ENCODE measurements at places on chromosomes 16 and 17.
A peak's percentile ranks its signal among the peaks of the same experiment; 100 is the strongest.

DNA sequence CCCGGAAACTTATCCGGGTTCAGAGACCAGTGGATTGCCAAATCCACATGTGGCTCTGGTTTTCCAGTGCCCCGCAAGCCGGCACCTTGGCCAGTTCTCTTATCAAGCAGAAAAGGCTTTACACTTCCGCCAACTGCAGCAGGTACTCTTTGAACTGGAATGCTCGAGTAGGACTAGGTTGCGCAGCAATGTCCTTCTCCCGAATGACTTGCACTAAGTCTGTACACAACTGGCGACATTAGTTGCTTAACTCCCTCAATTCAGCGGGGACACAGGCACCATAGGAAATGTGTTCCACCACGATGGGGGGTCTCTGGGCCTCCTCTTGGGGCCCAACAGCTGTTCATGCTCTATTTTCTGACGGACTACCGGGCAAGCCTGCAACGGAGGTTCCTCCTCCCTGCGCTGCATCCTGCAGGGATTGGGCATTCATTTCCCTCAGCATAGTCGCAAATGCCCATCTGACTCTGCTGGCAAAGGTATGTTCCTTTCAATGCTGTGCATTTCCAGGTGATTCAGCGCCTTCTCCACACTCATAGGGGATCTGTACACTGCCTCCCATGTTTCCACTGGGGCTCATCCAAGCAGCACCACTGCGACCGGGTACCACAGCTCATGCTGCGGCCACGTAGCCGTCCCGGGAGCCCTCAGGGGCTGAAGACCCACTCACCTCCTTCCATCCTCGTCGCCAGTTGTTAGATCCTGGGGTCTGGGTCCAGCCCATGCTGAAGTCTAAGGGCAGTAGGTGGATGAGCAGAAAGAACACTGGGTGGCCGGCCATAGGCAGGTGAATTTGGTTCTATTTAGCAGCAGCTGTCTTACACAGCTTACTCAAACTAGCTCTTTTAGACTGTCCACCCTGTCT is 34.2 kb upstream of the APPBP2 start:
- H3K4me3 ChIP-seq = no peak overlapping the region
- no peak overlapping the region for H3K27ac ChIP-seq

DNA sequence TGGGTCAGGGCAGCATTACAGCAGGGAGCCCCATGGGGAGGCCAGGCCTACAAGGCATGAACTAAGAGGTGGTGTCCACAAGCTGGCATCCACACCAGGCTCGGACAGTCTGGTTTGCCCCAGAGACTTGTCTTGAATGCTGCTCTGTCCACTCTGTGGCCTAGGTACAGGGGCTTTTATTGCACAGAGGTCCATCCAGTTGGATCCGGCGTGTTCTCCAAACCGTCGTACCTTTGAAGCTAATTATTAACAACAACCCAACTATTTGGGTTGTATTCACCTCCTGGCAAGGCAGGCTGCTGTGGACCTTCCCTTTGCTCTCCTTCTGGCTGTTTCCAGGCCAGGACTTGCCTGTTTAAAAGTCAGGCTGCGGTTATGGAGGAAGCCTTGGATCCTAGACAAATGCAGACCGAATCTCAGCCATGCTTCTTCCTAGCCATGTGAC is 123.4 kb downstream of the CLEC16A start:
- no peak overlapping the region for H3K27ac ChIP-seq
- H3K4me3 ChIP-seq = no peak overlapping the region
- peaks cover 12% of the 10 kb centered on the region for H3K4me1 ChIP-seq
- peaks cover 20% of the 10 kb centered on the region for H3K36me3 ChIP-seq

DNA sequence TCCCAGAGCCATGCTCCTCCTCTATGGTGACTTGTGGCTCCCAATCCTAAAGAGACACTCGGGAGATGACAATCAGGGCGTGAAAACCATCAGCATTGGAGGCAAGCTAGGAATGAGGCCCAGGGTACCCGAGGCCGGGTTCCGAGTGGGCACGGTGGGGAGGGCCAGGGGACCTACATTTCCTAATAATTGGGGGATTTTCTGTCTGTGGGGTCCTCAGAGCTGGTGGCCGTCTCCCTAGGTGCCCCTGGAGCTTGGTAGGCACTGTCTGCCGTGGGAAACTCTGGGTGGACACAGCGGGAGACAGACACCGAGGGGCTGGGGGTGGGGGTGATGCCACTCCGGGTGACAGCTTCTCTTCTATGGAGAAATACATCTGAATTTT is 312.5 kb upstream of the TNRC6C start:
- no peaks in the 10 kb centered on the region for H3K36me3 ChIP-seq
- H3K27ac ChIP-seq = no peak overlapping the region
- H3K4me1 ChIP-seq = no peaks in the 10 kb centered on the region
- DNase-seq = no peak

DNA sequence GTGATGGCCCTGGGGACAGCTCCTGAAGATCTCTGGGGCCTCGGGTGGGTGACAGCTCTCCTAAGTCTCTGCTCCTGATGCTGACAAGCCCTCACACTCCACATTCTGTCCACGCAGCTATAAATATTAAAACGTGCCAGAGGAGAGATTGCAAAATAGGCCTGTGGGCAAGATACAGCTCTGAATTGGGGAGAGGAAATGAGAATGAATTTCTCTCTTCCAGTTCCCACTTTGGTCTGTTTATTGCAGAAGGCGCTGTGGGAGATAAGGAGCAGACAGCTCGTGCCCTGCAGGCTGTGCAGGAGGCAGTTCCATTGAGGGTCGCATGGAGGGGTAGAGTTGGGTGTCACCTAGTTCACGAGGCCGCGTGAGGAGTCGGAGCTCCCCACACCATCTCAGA is 87.5 kb upstream of the SDK2 start:
- no peak overlapping the region for H3K4me3 ChIP-seq
- no peak for DNase-seq
- H3K4me1 ChIP-seq = no peaks in the 10 kb centered on the region
- no peaks in the 10 kb centered on the region for H3K36me3 ChIP-seq
- H3K27me3 ChIP-seq = peaks cover 29% of the 10 kb centered on the region

- H3K27me3 ChIP-seq = no peaks in the 10 kb centered on the region
- DNase-seq = peak; percentile 68
- no peaks in the 10 kb centered on the region for H3K36me3 ChIP-seq
- H3K4me1 ChIP-seq = peaks cover 61% of the 10 kb centered on the region
- H3K27ac ChIP-seq = peak overlapping the region; percentile 69
- H3K4me3 ChIP-seq = peak overlapping the region; percentile 88
Measured at GRCh38 chr17:29590411-29591145, 1.1 kb upstream of the GIT1 start.

GRCh38 chr17:57954397-57955182 is 622 bp downstream of the CUEDC1 start:
- H3K27me3 ChIP-seq = no peaks in the 10 kb centered on the region
- peaks cover 38% of the 10 kb centered on the region for H3K4me1 ChIP-seq
- peak; percentile 74 for DNase-seq
- peak overlapping the region; percentile 79 for H3K4me3 ChIP-seq
- peak overlapping the region; percentile 73 for H3K27ac ChIP-seq

DNA sequence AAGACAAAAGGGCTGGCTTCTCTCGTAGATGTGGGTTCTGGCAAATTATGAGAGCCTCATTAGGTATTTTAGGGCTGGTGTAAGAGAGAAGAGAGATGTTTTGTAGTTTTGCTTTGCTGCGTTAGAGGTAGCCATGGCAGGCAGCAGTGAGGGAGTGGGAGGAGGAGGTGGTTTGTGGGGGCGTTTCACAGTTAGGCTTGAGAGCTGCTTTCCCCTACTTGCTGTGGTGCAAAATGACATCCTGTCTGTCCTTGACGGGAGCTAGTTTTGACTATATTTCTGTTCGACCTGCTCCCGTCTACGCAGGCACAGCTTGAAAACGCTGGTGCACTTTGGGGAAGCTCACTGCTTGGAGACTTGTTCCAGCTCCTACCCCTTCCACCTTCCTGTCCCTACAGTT is 75.5 kb downstream of the SLC5A11 start:
- H3K36me3 ChIP-seq = peaks cover 79% of the 10 kb centered on the region
- H3K4me3 ChIP-seq = no peak overlapping the region
- no peak overlapping the region for H3K27ac ChIP-seq

DNA sequence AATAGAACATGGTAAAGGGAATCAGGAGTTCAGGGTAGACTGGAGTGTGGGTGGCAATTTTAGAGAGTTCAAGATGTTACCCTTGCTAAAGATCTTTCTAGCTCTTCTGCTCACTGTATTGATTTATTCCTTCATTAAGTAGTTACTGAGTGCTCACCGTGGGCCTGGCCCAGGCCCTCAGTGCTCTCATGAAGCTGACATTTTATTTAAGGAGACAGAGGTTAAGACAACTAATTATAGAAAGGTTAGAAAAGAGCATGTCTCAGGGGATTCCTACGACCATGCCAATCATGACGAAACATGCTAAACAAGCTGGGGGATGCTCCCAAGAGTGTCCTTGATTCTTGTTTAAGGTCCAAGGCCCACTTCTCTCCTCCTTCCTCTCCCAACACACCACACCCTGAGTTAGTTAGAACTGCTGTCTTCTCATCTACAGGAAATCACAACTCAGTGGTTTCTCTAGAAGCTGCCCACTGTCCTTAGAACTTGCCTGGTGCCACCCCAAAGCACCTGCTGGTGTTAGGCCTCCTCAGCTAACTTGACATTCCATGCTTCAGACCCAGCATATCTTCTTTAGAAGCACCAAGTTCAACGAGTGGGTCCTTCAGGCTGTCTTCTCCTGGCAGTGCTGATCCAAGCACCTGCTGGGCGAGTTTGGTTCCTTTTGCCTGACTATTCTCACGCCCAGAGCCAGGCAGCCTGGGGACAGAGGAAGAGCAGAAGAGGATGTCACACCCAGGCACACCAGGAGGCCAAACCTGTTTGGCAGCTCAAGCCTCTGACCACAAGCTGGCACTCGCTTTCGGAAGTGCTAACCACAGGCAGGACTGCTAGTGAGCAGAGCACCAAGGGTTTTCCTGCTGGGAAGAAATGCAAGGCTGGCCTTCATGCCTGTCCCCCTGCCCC is 79.0 kb downstream of the GAS7 start:
- H3K4me3 ChIP-seq = no peak overlapping the region
- no peaks in the 10 kb centered on the region for H3K27me3 ChIP-seq
- H3K27ac ChIP-seq = no peak overlapping the region
- no peak for DNase-seq
- H3K4me1 ChIP-seq = peaks cover 39% of the 10 kb centered on the region

DNA sequence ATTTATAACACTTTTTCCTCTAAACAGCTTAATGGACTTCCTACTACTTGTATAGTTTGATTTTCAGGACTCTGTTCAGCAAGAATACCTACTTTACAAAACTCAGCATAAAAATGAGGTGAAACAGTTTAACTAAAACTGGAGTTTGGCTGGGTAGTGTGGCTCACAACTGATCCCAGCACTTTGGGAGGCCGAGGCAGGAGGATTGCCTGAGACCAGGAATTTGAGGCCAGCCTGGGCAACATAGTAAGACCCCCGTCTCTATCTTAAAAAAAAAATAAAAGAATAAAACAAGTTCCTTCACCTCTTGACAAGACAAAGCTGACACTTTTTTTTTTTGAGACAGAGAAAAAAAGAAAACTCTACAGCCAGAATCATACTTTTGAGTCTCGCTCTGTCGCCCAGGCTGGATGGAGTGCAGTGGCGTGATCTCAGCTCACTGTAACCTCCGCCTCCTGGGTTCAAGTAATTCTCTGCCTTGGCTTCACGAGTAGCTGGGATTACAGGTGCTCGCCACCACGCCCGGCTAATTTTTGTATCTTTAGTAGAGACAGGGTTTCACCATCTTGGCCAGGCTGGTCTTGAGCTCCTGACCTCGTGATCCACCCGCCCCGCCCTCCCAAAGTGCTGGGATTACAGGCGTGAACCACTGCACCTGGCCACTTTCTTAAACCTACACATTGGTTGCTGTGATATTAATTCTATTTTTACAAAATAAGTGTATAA is 2.6 kb downstream of the PDF start:
- H3K27me3 ChIP-seq = no peaks in the 10 kb centered on the region
- H3K27ac ChIP-seq = no peak overlapping the region
- peaks cover 35% of the 10 kb centered on the region for H3K4me1 ChIP-seq
- peaks cover 50% of the 10 kb centered on the region for H3K36me3 ChIP-seq
- peak overlapping the region; percentile 90 for H3K4me3 ChIP-seq
- DNase-seq = no peak

GRCh38 chr16:73713251-73713650 is 583.4 kb upstream of the PSMD7 start:
- H3K4me1 ChIP-seq = no peaks in the 10 kb centered on the region
- no peak for DNase-seq
- H3K36me3 ChIP-seq = no peaks in the 10 kb centered on the region
- H3K27ac ChIP-seq = no peak overlapping the region
- no peaks in the 10 kb centered on the region for H3K27me3 ChIP-seq

All from mesenchymal stem cell (in vitro differentiated cells and primary cell).